Mesendoderm (in vitro differentiated cells): ENCODE measurements at places on chromosomes 2 and 18.

DNA sequence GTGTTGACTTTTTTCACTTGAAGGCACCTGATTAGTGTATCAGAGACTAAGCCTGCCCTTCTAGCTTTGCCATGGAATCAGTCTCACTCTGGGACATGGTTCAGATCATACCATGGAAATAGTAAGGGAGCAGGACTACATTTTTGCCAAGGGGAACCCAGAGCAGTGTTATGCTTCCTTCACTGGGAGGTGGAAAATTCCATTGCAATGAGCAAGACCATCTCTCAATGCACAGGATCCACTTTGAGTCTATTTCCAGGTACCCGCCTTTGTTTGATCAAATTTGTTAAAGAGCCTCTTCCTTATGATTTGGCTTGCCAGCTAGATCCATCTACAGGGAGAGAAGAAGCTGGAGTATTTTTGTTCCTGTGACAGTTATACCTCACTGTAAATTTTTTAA is 395.8 kb downstream of the MTX2 start:
- H3K27ac ChIP-seq, result no peak overlapping the region
- no peaks in the 10 kb centered on the region for H3K27me3 ChIP-seq
- H3K36me3 ChIP-seq, result no peaks in the 10 kb centered on the region
- H3K4me1 ChIP-seq, result no peaks in the 10 kb centered on the region
- DNase-seq, result no peak
- H3K4me3 ChIP-seq, result no peak overlapping the region

DNA sequence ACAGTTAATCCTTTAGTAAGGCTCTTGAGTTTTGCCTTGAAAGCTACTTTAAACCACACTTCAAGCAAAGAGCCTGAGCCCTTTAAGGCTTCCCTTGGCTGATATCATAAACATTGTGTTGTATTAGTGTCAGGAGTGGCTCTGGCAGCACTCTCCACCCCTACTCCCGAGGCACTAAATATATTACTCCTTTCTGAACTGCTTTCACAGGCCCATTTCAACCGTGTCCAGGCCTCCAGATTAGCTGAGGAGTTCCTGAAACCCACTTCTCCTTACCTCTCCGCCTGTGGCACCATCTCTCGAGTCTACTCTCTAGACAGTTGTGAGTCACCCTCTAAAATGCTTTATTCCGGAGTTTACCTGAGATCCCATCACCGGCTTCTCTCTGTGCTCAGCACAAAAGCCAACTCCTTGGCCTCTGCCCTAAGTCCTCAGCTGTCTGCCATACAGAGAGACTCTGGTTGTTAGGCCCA is 14.4 kb upstream of the STON1 start:
- peaks cover 5% of the 10 kb centered on the region for H3K36me3 ChIP-seq
- DNase-seq, result no peak
- no peaks in the 10 kb centered on the region for H3K4me1 ChIP-seq
- H3K27me3 ChIP-seq, result no peaks in the 10 kb centered on the region
- H3K27ac ChIP-seq, result no peak overlapping the region
- H3K4me3 ChIP-seq, result no peak overlapping the region

DNA sequence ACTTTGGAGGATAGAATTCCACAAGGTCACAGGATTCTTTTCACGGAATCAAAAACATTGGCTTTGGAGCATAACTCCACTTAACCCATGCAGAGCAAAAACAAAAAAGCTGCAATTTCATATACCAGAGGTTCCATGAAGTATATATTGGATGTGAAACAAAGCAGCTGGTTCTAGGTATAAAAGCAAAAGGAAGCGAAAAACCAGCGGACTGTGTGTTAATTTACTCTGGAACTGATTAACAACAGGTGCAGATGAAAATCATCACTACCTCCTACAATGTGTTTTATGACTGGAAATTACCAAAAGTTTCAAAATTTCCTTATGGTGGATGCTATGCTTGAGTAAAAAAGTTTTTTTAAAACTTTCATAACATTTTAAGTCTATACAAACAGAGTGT is 54.4 kb upstream of the LINC00305 start:
- no peaks in the 10 kb centered on the region for H3K27me3 ChIP-seq
- H3K4me3 ChIP-seq, result no peak overlapping the region
- H3K4me1 ChIP-seq, result no peaks in the 10 kb centered on the region
- no peak overlapping the region for H3K27ac ChIP-seq

DNA sequence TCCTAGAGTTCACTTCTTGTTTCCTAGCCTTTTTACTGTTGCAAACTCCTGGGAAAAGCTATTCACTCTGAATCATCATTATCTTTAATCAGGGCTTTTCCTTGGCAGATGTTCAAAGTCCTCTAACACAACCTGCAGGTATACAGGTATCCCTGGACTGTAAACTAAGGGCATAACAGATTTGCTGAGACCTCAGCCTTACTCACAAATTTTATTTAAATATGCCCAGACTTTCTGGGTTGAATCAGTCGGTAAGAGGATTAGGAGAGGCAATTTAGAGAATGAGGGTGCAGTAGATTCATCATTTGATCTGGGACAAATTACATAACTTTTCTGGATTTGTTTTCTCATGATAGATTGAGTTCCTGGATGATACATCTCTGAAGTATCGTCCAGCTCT is 217.8 kb upstream of the STON1 start:
- H3K27me3 ChIP-seq, result no peaks in the 10 kb centered on the region
- no peak for DNase-seq
- H3K4me3 ChIP-seq, result no peak overlapping the region
- H3K27ac ChIP-seq, result no peak overlapping the region

DNA sequence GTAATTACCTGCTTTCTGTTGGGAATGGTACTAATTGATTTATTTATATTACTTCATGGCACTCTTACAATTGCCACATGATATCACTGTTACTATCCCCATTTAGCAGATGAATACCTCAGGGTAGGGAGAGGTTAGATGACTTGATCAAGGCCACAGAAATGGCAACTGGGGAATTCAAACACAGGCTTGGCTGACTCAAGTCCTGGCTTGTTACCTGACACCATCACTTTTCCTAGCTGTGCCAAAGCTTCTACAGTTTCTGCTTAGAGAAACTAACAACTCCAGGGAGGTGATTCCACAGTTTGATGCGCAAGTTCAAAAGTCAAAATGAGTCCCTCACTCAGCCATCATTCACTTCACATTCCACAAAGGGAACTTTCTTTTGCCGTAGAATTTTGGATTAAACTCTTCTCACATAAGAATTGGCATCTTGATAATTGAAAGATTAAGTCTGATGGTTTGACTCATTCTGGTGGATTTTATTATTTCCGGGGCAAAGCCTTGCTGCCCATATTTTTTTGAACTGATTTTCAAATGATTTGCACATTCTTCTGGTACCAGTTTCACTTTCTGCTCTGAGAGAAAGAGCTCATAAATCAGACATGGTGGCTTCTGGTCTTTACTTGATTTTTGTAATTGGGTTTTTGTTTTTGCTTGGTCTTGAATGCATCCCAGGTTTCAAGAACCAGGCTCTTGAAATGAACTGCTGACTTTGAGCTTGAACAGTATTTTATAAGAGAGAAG is 656.8 kb downstream of the BCL11A start:
- no peak overlapping the region for H3K27ac ChIP-seq
- H3K4me1 ChIP-seq, result no peaks in the 10 kb centered on the region
- no peaks in the 10 kb centered on the region for H3K36me3 ChIP-seq
- DNase-seq, result no peak
- H3K4me3 ChIP-seq, result no peak overlapping the region
- no peaks in the 10 kb centered on the region for H3K27me3 ChIP-seq

DNA sequence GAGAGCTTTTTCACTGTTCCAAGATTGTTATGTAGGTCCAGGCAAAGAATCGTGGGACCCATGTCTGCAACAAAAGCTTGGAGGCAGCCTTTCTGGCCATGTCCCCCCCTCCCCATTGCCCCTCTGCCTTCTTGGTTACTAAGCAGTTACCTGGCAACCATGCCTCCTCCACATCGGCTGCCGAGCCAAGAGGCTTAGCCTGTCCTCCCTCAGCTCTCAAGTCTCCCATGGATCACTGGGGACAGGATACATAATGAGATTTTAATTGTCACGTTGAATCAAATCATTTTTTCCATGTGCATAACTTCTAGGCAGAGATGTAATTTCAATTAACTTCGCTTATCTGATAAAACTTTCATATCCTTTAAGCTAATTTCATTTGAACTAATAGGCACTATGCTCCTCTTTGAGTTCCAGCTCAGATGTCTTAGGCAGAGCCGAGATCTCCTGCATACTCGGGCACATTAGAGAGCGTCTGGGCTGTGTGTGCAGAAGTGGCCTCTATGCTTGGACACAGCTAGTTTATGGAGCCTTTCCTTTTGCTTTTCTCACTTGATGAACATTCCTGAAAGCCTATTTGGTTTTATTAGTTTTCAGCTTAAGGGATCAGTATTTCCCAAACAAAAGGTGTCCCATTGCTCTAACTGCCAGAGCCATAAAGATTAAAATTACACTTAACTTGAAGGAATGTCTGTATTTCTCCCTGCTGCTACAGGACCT is 80.7 kb downstream of the LYPD1 start:
- peaks cover 17% of the 10 kb centered on the region for H3K4me1 ChIP-seq
- no peaks in the 10 kb centered on the region for H3K27me3 ChIP-seq
- no peaks in the 10 kb centered on the region for H3K36me3 ChIP-seq
- DNase-seq, result no peak
- no peak overlapping the region for H3K27ac ChIP-seq
